ENCODE measurements at places on chromosomes 5 and 9. TPM values are rescaled to one million over a fixed set of nuclear protein-coding genes. Genes with fewer than 3 reads are reported as not detected.

Gene DDX4
- not detected for total RNA-seq

Gene SH2D3C
- total RNA-seq: 0.18 TPM

Gene CNTFR
- not detected for total RNA-seq

Gene TMEM174
- total RNA-seq: not detected

Gene TMC1
- 0.28 TPM for total RNA-seq

Gene SLC27A4
- total RNA-seq: 22.0 TPM

Gene NTRK2
- total RNA-seq: under 0.01 TPM

Gene SARDH
- 18.4 TPM for total RNA-seq

Gene SPATA31C1
- total RNA-seq: not detected

Gene NUTM2G
- not detected for total RNA-seq

Gene SLC34A3
- not detected for total RNA-seq

Gene DNM1
- 14.2 TPM for total RNA-seq

Gene LIX1
- 0.89 TPM for total RNA-seq

Gene SHC3
- total RNA-seq: 79.2 TPM

Gene PLEKHG4B
- total RNA-seq: 0.30 TPM

Gene PRRT1B
- total RNA-seq: not detected

Gene DBH
- not detected for total RNA-seq

Gene DND1
- total RNA-seq: 0.30 TPM

Gene SCGB3A2
- total RNA-seq: not detected

Gene CAMK4
- total RNA-seq: 10.3 TPM

Gene PCDHA12
- 0.18 TPM for total RNA-seq

Gene ADAMTSL1
- total RNA-seq: 531 TPM
